ENCODE measurements at places on chromosomes 4 and X. TPM values are rescaled to one million over a fixed set of nuclear protein-coding genes. Genes with fewer than 3 reads are reported as not detected.

DNA sequence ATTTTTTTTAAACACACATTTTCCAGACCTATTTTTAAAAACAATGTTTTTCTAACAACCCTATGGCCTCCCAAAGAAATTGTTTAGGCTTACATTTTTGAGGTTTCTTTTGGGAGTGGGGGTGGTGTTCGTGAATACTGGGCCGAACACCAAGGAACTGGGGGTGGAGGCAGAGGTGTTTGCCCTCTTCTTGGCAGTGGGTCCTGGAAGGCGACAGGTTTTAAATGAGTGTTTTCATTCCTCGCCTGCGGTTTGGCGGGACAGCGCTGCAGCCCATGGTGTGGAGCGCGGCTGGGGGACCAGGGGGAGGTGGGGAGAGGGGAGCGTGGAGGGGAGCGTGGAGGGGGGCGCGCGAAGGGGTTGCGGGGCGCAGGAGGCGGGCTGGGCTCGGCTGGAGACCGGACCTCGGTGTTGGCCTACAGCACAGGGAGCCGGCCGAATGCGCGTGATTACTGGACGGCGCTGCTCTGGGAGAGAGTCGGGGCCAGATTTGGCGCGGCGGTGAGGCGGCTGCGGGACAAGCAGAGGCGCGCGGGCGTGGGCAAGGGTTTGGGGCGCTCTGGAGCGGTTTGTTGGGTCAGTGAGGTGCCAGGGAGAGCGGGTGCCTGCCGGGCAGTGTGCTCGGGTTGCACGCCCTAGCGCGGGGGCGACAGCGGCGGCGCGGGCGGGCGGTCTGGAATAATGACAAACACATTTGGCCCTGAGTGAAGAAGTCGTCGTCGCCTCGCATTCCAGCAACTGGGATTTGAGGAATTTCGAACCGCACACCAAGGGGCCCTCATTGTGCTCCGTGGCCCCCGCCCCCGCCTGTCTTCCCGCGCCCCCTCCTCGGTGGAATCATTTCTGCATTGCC lies 764 bp downstream of the PDGFRA start:
- DNase-seq = peak; percentile 31

DNA sequence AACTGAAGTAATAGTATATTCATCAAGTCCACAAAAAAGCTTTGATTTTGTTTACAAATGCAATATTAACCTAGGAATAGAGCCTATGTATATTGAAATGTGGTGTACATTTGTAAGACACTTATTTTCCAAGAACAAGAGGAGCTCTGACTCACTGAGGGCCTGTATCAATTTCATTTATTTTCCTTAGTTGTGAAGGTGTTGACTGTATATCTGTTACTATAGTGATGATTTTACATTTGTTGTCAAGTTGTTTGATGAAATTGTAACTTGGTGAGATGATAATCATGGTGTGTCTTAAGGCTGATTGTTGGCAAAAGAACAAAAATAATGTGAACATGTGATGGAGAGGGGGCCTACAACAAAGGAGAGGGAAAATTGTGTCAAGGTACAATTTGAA lies 274.9 kb upstream of the TEX13A start:
- DNase-seq = no peak

- DNase-seq = peak; percentile 92
These were observed 37.1 kb upstream of the HERC6 start for GRCh38 chr4:88341227-88342192.

DNA sequence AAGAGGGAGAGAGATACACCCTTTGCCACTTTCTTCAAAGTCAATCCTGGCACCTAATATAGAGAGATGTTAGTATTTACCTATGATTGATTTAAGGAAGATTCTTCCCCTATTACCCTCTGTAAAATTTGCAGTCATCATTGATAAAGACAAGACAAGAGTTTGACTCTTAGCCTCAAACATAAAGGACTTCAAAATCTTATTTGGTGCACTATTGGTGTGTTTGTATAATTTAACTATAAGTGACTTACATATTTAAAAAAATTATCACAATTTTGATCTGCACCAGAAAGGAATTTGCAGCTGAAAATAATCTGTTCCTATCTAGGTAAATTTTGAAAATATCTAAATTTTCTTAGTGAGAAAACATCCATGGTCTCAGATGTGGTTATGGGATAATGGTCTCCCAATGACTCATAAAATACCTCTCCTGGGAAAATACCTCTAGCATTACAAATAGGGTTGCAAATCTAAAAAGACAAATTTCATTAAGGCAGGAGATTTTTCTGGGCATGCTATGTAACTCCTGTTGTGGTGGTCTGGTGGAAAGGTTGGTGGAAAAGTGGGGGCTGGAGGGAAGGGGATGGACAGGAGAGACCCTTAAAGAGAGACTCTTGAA lies 173.6 kb upstream of the MED14 start:
- DNase-seq = no peak

DNA sequence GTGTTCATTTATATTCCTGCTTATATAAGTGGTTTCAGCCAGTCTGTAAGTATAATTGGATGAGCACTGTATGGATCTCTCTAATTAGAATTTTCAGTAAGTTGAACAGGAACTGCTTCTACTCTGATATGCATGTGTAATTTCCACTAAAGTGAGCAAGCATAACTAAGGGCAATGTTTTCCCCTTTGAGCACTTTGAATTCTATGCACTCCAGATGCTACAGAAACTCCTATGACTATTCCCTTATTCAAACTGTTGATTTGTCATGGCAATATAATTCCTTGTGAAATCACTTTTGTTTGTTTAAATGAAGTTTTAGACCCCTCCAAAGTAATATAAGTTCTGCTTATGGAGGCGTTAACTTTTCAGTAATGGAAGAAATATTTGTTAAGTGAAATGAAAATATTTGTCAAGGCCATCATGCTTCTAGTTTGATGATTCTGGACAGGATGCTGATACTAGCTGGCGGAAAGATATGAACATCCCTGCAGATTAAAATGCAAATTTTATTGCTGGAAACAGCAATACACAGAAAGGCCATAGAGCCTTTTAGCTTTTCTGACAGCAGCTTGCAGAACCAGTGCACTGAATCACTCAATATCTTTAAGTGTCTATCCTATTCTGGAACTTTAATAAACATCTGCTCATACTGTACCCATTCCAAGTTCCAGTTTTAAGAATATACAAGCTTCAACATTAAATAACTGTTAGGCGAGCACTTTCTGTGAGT lies 1460.8 kb downstream of the RAPGEF2 start:
- peak; percentile 85 for DNase-seq

DNA sequence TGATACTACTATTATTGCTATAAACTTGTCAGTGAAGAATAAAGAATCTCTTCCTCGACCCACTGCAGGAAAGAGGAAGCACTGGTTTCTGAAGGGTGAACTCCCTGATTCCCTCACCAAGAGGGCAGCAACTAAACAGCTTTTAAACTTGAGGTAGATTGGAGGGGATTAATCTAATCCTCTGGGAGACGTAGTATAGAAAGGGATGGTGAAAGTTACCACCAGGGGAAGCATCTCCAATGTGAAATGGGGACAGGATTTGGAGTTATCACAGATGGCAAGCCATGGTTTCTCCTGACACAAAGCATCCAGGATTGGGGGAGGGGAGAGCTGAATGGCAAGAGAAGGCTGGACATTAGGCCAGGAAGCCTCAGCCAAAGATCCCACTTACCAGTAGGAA lies 62.7 kb upstream of the PTPN13 start:
- no peak for DNase-seq

TMEM184C gene
- total RNA-seq = 24.3 TPM
